ENCODE measurements at places on chromosomes 6 and 20.

- DNase-seq = no peak
Measured at GRCh38 chr6:101784094-101784493, 390.6 kb downstream of the GRIK2 start.

- DNase-seq = peak; percentile 63
Measured at GRCh38 chr6:76702187-76702586, 629.7 kb upstream of the IMPG1 start.

GRCh38 chr6:77462359-77463307 is 658 bp downstream of the HTR1B start:
- no peak for DNase-seq

DNA sequence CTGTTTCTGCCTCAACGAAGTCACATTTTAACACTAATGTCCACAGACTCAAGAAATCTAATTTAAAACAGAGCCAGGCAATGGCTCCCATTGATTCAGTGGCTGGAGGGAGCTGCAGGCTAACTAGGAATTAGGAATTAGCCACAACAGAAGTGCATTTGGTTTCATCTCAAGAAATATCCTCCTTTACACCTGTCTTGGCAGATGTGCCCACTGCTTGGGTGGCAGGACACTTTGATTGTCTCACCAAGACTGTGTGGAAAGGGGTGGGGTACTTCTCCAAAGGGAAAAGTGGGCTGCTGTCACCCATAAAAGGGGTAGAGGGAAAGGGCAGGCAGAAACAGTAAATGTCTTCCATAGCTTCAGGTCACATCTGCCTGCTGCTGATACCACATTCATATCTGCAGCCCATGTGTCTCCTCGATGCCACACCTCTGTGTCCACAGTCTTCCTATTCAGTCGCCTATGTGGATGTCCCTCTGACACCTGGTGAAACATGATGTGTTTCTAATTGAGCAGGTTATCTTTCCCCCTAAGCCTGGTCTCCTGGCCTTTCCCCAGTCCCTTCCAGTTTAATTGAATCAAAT is 10.9 kb upstream of the OSER1 start:
- no peak for DNase-seq

- peak; percentile 34 for DNase-seq
Measured at GRCh38 chr6:139939189-139939979, 564.9 kb upstream of the CITED2 start.

DNA sequence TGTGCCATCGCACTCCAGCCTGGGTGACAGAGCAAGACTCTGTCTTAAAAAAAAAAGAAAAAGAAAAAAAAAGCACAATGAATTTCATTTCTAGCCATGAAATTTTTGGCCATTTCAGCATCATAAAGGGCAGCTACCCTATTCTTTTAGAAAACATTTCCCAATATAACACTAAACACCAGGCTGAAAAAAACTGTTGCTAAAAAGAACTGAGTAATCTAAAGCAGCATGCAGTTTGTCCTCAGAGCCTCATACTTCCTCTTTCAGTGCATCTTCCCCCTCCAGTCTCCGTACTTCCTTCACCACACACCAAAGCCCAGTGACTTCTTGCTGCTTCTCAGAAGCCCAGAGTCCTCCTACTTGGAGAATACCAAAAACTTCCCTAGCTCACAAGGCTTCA is 5.6 kb upstream of the IFNGR1 start:
- DNase-seq = peak; percentile 33

Measured in trophoblast cell (in vitro differentiated cells and primary cell).